ENCODE measurements at places on chromosomes 7 and 10.

GRCh38 chr10:95508730-95509129 lies 52.4 kb downstream of the SORBS1 start:
- DNase-seq = no peak

GRCh38 chr7:139702811-139703486 lies 74.8 kb downstream of the HIPK2 start:
- DNase-seq = no peak

GRCh38 chr10:14728346-14728745 lies 46.4 kb downstream of the FAM107B start:
- DNase-seq = no peak

- DNase-seq = no peak
Measured at GRCh38 chr7:2723138-2723850, 35.3 kb downstream of the AMZ1 start.

DNA sequence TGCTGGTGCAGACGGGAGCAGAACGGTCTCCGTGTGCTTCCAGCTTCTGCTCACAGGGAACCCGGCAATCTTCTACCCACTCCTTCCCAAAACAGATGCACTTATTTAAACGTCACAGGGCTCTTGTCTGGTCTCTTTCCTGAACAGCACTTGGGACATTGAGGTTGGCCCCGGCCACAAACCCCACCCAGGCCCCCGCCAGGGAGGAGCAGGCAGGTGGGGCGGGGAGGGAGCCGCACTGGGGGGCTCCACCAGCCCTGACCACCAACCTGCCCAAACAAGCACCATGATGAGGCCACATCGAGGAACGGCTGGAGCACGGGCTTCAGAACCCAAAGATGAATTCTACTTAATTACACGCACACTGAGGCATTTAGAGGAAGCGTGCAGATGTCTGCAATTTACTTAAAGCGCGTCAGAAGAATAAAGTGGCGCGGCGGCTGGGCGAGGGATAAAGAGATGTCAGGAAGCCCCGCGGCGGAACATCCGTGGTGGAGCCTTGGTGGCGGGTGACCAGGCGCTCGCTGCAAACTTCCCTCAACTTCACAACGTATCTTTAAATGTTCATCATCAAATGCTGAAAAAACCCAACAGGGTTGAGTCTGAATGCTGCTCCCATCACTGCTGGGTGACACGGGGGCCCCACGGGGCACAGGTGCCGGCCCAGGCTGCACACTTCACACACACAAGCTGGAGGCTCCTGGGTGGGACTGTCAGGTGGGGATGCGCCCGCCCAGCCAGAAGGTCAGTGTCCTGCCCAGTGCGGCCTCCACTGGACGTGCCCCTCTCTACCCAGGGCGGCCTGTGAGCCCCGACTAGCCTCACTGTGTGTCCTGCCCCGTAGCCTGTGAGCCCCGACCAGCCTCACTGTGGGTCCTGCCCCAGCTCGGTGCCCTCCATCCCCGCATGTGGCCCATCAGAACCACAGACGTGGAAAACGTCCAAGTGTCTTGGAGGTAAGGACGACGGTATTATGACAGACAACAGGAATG lies 279.2 kb downstream of the MAD1L1 start:
- DNase-seq = no peak

DNA sequence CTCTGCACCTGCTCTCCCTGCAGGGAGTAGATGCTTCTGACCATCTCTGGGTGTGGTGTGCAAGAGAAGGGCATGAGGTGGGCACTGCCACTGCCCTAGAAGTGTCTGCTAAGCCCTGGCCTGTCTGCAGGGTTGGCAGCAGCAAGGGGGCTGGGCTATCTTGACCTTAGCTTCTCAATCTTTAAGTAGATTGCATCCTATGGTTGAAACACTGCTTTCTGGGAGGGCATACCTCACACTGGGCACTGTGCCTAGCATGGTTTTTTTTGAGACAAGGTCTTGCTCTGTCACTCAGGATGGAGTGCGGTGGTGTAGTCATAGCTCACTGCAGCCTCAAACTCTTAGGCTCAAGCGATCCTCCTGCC lies 54.9 kb downstream of the CLIP2 start:
- DNase-seq = no peak

GRCh38 chr7:145868935-145869334 lies 247.7 kb upstream of the CNTNAP2 start:
- DNase-seq = no peak

DNA sequence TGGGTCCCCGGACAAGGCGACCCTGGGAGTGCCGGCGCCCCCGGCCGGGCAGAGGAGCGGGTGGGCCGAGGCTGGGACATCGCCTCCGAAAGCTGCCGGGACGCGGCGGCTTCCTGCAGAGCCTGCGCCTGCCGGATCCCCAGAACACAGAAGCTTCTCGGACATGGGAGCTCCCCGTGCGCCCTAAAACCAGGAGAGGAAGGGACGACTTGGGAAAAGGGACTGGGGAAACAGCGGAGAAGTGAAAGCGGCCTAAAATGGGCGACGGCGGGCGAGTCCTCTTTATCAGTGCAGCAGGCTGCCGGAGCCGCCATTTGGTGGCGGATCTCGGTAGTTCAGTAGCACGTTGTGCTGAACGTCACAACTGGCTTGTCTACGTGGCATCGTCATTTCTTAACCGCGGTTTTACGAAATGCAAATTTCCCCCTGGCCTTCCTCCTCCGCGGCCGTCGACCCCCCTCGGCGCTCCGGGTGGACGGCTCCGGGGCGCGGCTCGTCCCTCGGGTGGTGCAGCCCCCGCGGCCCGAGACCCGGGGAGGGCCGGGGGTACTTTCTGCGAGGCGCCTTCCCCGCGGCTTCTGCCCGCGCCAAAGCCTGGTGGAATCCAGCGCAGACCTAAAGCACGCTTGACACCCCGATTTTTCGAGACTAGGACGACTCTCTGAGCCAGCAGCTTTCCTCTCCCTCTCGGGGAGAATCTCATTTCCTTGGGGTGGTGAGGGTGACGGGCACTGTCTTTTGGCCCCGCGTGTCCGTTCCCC lies 9.9 kb upstream of the SPAG6 start:
- peak; percentile 82 for DNase-seq

All from hematopoietic multipotent progenitor cell (in vitro differentiated cells).